Stimulated activated CD8-positive, alpha-beta memory T cell treated with anti-CD3 and anti-CD28 coated beads, Interleukin-7, amount 100 ng/mL, for 1 hour (primary cell): ENCODE measurements at places on chromosomes 3 and 15.

DNA sequence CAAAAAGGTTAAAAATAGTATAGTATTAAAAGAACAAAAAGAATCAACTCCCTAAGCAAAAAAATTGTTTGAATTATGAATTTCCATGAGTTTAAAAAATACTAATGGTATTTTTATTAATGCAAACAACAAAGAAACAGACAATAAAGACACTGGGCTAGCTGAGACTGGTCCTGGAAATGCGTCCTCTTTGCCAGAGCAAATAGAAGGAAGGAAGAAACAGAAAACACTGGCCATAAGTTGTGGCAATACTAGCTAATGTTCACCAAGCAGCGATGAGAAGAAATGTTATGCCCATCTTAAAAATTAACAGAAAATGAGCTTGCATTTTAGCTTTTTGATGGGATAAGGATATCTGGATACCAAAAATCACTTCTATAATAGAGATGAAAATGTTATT lies 88.6 kb downstream of the TBL1XR1 start:
- no peak for DNase-seq

- DNase-seq: no peak
Measured at GRCh38 chr15:77578641-77579372, 53.9 kb downstream of the LINGO1 start.

GRCh38 chr3:76134166-76134565 lies 348.8 kb upstream of the ZNF717 start:
- no peak for DNase-seq

DNA sequence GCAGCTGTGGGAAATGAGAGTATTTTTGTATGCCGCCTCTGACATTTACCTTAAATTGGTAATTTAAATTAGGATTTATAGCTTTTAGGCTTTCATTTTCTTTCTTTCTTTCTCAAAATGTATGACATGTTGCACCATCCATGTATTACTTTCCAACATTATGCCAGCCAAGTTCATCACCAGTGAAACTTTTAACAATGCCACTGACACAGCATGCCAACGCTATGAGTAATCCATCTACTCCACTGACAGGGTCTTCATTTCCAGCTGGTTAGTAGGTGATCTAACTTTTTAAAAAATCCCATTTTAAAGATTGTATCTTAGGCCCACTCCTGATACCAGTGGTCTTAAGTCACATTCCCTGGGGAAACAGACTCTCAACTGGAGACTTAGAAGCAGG lies 21.8 kb upstream of the CLDN16 start:
- no peak for DNase-seq

GRCh38 chr3:70177881-70178645 lies 134.4 kb downstream of the MDFIC2 start:
- no peak for DNase-seq

DNA sequence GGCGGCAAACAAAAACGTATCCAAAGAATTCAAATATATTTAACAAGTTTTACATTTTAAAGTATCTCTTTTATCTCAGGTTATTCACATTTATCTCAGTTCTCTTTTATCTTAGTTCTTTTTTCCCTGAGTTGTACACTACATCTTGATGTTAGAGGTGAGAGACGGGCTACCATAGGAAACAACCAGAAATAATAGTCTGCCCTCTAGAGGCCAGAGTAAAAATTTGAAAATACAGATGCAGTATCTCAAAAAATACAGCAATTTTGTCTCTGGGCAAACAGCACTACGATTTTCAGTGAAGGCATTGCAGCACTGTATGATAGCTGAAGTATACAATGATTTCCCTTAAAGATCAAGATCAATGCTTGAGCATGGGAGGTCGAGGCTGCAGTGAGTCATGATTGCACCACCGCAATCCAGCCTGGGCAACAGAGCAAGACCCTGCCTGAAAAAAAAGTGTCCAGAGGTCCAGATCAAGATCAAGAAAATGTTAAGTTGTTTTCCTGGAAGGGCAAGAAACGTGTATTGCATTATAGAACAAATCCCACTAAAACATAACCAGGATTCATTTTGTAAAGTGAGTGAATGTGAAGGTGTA lies 82.6 kb upstream of the ATP11B start:
- no peak for DNase-seq

- no peak for DNase-seq
Measured at GRCh38 chr3:37240170-37240945, 66.0 kb upstream of the LRRFIP2 start.

GRCh38 chr3:30042274-30042859 lies 564.0 kb upstream of the TGFBR2 start:
- no peak for DNase-seq

GRCh38 chr15:92149029-92149428 lies 244.7 kb upstream of the ST8SIA2 start:
- no peak for DNase-seq

- DNase-seq: no peak
Measured at GRCh38 chr3:27796365-27796875, 74.3 kb upstream of the EOMES start.

- no peak for DNase-seq
Measured at GRCh38 chr15:38374029-38374428, 79.9 kb upstream of the FAM98B start.

DNA sequence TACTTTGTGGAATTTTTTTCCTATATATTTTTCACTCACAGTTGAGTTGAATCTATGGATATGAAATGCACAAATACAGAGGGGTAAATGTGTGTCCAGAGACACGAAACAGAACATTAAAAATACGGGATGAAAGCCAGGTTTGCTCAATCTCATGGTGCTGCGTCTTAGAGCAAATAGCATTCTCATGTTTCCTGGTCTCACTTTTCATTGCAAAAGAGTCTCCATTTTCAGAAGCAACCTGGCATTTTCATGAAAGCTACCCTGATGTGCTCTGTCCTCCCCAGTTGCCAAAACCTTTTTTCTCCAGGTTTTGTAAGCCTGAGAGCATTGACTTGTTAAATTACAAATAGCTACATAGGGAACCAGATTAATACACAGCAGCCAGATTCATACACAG lies 49.5 kb upstream of the MBNL1 start:
- no peak for DNase-seq

GRCh38 chr3:138588445-138588844 lies 5.6 kb downstream of the CEP70 start:
- DNase-seq: no peak

DNA sequence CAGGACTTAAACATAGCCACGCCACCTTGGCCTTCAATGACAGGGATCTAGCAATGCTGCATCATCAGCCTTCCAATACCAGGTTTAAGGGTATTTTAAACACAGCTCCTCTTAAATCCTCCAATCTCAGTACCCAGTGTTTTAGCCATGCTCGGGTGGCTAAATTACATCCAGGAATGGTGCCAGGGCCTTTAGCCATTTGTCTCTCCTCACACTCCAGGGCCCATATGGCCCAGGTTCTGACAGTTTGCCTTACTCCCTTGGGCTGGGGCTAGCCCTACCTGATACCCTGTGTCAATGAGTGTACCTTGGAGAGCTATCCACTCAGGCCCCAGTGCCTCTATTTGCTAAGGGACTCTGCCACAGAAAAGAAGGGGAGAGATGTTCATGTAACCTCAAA lies 29.4 kb downstream of the ZNF589 start:
- DNase-seq: no peak
